ENCODE measurements at places on chromosomes 16 and 17. TPM values are rescaled to one million over a fixed set of nuclear protein-coding genes. Genes with fewer than 3 reads are reported as not detected.

DNA sequence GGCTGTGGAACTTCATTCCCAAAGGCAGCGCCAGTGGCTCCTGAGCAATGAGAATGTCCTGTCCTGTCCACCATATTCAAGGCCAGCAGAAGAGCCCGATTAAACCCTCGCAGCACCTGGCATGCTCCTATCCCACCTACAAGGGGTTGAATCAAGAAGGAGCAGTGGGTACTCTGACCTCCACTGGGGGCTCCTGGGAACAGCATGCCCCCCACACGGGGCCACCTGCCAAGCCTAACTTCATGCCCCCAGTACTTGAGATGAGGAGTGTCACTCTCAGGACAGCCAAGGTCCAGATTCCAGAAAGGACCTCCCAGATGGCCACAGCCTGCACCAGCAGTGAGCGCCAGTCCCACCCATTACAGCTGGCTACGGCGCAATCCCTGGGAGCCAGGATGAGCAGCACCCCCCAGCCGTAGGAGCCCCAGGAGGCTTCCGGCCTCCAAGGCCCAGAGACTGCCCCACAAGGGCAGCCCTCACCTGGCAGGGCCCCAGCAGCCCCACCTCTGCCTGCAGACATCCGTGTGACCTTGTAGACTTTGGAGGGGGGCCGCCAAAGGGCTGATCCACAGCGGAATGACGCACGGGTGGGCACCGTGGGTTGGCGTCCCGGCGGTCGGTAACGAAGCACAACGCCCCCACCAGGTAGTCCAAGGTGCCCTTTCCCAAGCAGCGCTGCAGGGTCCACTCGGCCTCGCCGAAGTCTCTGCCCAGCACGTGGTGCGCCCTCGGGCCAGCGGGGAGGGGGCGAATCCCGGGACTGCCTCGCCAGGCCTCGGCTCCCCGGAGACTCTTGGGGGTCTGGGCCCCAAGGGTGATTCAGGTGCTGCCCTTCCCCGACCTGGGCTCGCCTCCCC is 1.0 kb upstream of the MPDU1 start:
- peaks cover 29% of the 10 kb centered on the region for H3K36me3 ChIP-seq
- H3K27me3 ChIP-seq = no peaks in the 10 kb centered on the region
- H3K27ac ChIP-seq = peak overlapping the region; percentile 99
- H3K4me3 ChIP-seq = peak overlapping the region; percentile 47

- peaks cover 32% of the 10 kb centered on the region for H3K4me1 ChIP-seq
- no peak overlapping the region for H3K4me3 ChIP-seq
- peaks cover 27% of the 10 kb centered on the region for H3K27me3 ChIP-seq
- no peak for DNase-seq
- no peak overlapping the region for H3K27ac ChIP-seq
Observed at GRCh38 chr17:39208136-39208535, 8.1 kb downstream of the RPL19 start.

DNA sequence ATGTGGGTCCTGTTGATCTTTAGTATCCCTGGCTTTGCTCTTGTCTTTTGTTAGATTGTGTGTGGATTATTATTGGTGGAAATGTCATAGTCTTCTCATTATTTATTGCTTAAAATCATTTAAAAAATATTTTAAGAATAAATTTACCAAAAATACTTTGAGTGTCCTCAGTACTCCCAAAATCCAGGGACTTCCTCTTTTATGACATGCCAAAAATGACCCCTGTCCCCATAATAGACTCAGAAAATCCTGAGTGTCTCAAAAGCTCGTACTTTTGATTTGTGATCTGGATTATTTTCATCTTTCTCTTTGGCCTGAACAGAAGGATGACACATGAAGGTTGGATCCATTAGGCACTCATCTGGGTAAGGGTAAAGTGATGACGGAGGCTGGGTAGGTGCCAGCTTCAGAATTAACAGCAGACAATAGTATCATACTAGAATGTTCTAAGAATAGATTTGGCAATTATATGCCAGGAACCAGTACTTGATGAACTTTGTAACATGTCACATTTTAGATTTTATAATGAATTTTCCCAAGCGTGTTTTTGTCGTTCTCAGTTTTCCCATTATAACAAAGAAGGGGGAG is 602.2 kb upstream of the CDH8 start:
- no peak for DNase-seq
- H3K27ac ChIP-seq = no peak overlapping the region
- no peak overlapping the region for H3K4me3 ChIP-seq
- H3K36me3 ChIP-seq = no peaks in the 10 kb centered on the region
- no peaks in the 10 kb centered on the region for H3K4me1 ChIP-seq

ABCC3 gene
- 0.34 TPM for total RNA-seq

KRTAP4-6 gene
- total RNA-seq = not detected

MMP25 gene
- not detected for total RNA-seq

CD300LB gene
- not detected for total RNA-seq
